Activated CD4-positive, alpha-beta T cell treated with anti-CD3 and anti-CD28 coated beads, Interleukin-2, amount 10 ng/mL, durations not matched to agents 7 days and 5 days (primary cell): ENCODE measurements at places on chromosomes 7 and 10. TPM values are rescaled to one million over a fixed set of nuclear protein-coding genes. Genes with fewer than 3 reads are reported as not detected.

The SYNPO2L gene
- not detected for total RNA-seq

The NPY4R2 gene
- not detected for total RNA-seq

The LRMDA gene
- total RNA-seq: not detected

GRCh38 chr10:126670056-126670894 is at the start of gene C10orf90:
Gene C10orf90 (minus strand): TSS chr10:126670693. CDS start chr10:126670480, 213 bp downstream.
- H3K27ac ChIP-seq: no peak within 1 kb of the TSS
- H3K4me1 ChIP-seq: no peaks in the 10 kb centered on the region
- no peaks in the 10 kb centered on the region for H3K27me3 ChIP-seq
- no peaks in the 10 kb centered on the region for H3K36me3 ChIP-seq
- no peak for DNase-seq
- no peak within 1 kb of the TSS for H3K4me3 ChIP-seq

DNA sequence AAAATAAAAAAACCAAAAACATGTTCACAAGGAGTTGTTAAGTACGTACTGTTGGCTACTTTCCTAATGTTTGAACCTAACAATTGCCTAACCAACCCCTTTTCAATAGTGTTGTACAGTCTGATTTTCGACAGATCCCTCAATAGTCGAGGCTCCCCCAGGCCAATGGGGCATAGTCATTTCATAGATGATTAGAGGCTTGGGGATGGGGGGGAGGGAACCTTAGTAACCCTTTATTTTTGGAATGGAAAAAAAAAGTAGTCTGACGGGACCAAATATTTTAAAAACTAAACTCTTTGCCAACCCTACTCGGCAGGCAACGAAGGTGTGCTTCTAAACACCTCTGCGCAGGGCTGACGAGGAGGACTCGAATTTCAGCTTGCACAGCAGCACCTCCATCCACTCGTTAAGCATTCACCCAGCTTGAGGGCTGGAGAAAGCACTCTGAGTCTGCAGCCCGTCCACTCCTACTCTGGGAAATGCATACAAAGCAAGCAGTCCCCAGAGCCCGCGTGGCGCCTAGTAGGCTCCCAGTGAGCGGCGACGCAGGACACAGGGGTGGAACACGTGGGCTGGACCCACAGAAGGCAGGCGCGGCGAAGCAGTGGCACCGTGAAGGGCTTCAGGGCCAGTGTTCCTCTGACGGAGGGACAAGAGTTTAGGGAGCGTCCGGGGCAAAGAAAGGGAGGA is 899 bp downstream of the PUS7 start:
- H3K27ac ChIP-seq: peak overlapping the region; percentile 90
- H3K36me3 ChIP-seq: peaks cover 2% of the 10 kb centered on the region
- peak overlapping the region; percentile 85 for H3K4me3 ChIP-seq
- peak; percentile 36 for DNase-seq
- peaks cover 23% of the 10 kb centered on the region for H3K4me1 ChIP-seq
- no peaks in the 10 kb centered on the region for H3K27me3 ChIP-seq

DNA sequence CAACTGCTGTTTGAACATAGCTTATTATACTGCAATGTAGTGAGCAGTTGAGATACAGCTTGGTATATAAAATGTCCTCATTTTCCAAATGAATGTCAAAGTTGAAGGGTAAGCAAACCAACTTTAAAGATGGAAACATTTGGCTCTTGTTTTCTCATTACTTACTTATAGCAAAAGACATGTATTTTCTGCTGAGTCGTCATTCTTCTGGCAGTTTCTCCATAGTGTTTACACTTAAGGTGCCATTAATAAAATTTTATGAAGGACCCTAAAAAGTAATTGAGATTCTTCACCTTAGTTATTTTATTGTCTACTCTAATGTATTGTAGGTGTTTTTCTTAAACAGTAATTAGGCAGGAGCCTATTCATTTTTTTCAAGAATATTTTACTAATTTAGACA is 68.6 kb downstream of the INSYN2A start:
- H3K36me3 ChIP-seq: no peaks in the 10 kb centered on the region
- H3K27me3 ChIP-seq: no peaks in the 10 kb centered on the region
- no peak for DNase-seq

DNA sequence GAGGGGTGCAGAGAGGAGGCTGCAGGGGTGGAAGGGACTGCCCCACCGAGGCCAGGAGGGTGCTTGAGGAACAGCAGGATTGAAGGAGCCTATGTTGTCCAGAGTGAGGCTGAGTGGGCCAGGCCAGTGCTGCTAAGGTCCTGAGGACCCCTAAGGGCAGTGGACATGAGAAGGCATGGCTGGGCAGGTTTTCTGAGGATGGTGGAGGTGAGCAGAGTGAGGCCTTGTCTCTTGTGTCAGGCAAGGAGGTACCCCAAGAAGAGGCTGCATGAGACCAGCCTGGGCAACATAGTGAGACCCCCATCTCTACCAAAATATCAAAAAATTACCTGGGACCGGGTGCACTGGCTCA is 5.2 kb downstream of the SH2B2 start:
- no peak for DNase-seq
- H3K4me3 ChIP-seq: no peak overlapping the region
- H3K27me3 ChIP-seq: peaks cover 15% of the 10 kb centered on the region
- H3K4me1 ChIP-seq: peaks cover 15% of the 10 kb centered on the region

- H3K36me3 ChIP-seq: no peaks in the 10 kb centered on the region
- no peak overlapping the region for H3K27ac ChIP-seq
- H3K27me3 ChIP-seq: peaks cover 15% of the 10 kb centered on the region
- no peak overlapping the region for H3K4me3 ChIP-seq
- no peaks in the 10 kb centered on the region for H3K4me1 ChIP-seq
- DNase-seq: no peak
Measured at GRCh38 chr10:94465684-94466083, 63.3 kb downstream of the TBC1D12 start.

DNA sequence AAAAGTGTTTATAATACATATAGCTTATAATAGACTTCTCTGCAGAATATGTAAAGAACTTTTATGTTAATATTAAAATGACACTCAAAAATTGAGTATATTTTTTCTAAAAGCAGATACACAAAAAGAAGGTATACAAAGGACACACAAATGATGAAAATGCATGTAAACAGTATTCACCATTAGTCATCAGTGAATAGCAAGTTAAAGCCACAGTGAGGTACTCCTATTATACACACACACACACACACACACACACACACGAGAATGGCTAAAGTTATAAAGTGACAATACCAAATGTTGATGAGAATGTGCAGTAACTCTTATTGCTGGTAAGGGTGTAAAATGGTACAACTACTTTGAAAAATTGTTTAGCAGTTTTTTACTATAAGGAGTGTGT is 92.9 kb downstream of the ITGB1 start:
- H3K4me3 ChIP-seq: no peak overlapping the region
- H3K4me1 ChIP-seq: no peaks in the 10 kb centered on the region
- H3K27ac ChIP-seq: no peak overlapping the region
- DNase-seq: no peak
- H3K27me3 ChIP-seq: peaks cover 7% of the 10 kb centered on the region

- DNase-seq: peak; percentile 11
- H3K4me1 ChIP-seq: peaks cover 22% of the 10 kb centered on the region
- no peak overlapping the region for H3K27ac ChIP-seq
Measured at GRCh38 chr10:59865101-59865500, 41.3 kb downstream of the CCDC6 start.

GRCh38 chr7:147245274-147245673 is 1128.7 kb downstream of the CNTNAP2 start:
- H3K4me1 ChIP-seq: no peaks in the 10 kb centered on the region
- no peak overlapping the region for H3K27ac ChIP-seq
- H3K27me3 ChIP-seq: no peaks in the 10 kb centered on the region
- H3K36me3 ChIP-seq: no peaks in the 10 kb centered on the region
- H3K4me3 ChIP-seq: no peak overlapping the region
- DNase-seq: peak; percentile 39

DNA sequence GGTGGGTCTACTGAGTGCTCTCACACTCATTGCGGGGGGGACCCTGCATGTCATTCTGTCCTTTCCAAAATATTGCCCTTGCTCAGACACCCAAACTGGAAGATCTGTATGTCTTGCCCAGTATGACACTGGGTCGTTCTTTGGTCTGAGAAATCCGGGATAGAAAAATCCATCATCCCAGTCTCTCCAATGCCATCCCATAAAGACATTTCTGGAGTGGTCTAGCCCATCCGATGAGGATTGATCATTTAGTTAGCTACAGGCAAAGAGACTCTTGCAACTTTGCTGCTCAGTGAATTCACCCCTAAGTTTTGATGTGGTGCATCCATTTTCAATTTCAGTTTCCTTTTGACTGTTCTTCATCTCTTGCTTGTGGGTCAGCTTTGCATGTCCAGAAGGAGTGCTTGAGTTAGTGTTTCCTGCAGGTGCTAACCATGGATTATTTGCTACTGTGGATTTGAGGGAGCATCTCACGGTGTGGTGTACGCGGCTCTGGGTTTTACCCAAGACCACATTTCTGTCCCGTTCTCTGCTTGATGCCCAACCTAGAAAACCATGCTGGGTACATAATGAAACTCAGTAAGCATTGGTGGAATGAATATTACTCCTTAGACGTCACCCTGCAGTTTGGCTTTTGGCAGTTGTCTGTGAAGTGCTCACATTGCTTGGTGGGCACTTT is 247.0 kb upstream of the MKI67 start:
- no peak overlapping the region for H3K27ac ChIP-seq
- no peak overlapping the region for H3K4me3 ChIP-seq
- peaks cover 7% of the 10 kb centered on the region for H3K27me3 ChIP-seq

DNA sequence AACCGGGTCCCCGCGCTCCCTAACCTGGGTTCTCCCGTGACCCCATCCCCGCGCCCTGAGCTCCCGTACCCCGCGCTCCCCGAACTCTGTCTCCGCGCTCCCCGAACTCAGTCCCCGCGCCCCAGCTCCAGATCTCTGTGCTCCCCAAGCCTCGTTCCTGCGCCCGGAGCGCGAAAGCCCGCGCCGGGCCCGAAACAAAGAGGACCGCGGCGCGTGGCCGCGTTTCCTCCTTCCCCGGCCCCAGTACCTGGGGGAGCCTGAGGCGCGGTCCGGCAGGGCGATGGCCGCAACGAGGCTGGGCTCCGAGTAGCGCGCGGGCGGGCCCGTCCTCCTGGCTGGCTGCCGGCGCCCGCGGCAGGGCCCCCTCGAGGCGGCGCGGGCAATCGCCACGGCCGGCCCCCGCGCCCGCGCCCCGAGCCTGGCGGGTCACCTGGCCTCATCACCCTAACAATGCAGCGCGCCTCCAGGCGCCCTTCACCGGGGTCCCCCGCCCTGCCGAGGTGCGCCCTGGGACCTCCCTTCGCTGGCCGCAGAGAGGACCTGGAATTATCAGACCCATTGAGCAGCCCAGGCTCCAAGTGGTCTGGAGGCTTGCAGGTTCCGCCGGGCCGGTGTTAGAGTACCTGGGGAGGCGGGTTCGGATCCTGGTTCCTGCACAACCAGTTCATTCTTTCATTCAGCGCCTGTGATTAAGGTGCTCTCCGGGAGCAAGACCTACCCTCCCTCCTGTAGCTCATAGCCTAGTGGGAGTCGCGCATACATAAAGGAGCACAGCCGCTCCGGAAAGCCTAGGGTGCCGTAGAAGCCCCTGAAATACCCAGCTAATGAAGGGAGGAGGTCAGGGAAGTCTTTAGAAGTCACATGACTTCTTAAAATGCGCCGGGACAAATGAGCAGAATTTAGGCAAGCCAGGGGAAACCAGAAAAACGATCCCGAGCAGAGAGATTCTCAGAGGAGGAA is at the start of gene TNS3:
Gene TNS3 (minus strand): TSS at position 308 of the 960 bp plus-strand sequence. CDS start 142,475 bp downstream, outside the sequence.
- no peak within 1 kb of the TSS for H3K27ac ChIP-seq
- H3K36me3 ChIP-seq: no peaks in the 10 kb centered on the region
- no peak for DNase-seq
- H3K4me3 ChIP-seq: no peak within 1 kb of the TSS
- H3K27me3 ChIP-seq: peaks cover 33% of the 10 kb centered on the region

DNA sequence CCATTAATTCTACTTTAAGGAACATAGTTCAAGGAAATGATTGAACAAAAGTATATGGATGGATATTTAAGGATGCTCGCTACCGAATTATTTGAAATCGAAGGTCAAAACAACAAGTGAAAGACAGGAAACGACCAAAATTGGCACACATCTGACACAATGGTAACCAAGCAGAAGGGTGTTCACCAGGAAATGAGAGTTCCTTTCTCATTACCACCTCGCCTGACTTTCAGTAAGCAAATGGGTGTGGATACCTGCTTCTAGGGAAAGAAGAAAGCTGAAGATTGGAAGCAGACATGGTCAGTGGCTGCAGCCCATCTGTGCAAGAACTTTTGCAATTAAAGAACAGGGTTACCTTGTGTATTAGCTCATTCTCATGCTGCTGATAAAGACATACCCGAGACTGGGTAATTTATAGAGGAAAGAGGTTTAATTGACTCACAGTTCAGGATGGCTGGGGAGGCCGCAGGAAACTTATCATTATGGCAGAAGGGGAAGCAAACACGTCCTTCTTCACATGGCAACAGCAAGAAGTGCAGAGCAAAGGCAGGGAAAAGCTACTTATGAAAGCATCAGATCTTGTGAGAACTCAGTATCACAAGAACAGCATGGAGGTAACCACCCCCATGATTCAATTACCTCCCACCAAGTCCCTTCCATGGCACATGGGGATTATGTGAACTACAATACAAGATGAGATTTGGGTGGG is 6.2 kb upstream of the TMEM273 start:
- H3K4me3 ChIP-seq: peak overlapping the region; percentile 13
- H3K27me3 ChIP-seq: peaks cover 27% of the 10 kb centered on the region
- H3K4me1 ChIP-seq: peaks cover 36% of the 10 kb centered on the region
- peak overlapping the region; percentile 68 for H3K27ac ChIP-seq
- no peak for DNase-seq
